ENCODE measurements at places on chromosomes 7 and 10.

DNA sequence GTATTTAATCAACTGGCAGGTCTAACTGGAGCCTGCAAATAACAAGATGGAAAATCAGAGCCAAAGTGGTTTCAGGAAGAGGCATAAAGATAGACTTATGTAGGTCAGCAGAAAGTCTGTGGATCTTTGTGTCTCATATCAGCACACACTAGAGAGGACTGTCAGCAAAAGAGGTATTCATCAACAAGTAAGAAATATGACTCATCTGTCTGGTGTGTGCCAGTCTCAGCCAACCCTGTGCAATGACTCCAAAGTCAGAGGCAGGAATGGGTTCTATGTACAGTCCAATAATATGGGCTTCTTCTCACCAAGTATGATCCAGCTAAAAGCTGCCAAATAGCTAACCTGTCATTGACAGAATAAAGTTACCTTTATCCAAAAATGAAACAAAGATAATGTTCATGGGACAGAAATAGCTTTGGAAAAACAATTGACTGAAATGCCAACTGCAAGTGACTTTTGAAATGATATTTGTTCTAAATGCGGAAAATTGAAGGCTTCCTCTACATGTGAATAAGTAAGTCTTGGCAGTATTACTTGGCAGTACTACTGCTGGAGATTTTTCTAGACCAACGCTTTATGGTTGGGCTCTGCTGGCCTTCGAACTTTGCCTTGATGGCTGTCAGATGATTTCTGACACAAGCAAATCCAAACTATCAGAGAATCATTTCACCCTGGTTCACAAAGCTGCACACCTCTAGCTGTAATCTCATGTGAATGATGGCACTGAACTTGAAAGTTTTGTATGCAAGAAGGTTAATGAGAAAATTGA lies 272.3 kb upstream of the SEMA3C start:
- DNase-seq = no peak

- no peak for DNase-seq
Measured at GRCh38 chr10:87092861-87093631, 1.6 kb downstream of the GLUD1 start.

- no peak for DNase-seq
Measured at GRCh38 chr10:132860532-132860931, 74.6 kb upstream of the NKX6-2 start.

GRCh38 chr10:68154211-68154497 lies 44.9 kb downstream of the MYPN start:
- DNase-seq = no peak

DNA sequence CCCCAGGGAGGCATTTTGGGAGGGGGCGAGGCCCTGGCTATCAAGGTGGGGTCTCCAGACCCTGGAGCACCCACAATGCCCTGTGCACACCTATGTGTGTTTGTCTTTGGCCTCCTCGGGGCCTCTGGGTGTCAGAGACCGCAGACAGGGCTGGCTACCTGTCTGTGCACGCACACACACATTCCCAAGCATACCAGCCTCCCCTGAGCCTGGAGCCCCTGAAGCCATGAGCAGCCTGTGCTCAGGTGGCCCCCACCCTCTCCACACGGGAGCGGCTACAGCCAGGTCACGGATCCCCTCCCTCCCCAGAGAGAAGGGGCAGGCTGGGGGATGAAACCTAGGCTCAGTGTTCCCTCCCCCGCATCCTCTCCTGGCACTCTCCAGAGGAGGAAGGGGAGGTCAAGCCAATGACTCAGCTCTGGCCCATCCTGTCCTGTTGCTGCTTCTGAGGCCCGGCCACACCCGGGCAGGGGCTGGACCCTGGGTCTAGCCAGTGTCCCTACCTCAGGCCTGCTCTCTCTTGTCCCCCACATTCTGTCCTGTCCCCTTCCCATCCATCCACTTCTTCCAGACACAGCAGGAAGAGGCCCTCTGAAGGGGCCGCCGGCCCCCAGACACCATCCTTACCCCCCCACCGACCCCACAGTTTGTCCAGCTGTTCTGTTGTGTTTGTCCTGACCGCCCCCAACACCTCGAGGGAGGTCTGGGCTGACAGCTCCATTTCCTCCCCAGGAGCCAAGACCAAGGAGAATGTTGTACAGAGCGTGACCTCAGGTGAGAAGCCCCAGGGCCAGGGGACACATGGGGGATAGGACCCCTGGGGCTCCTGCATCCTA lies 720 bp downstream of the SNCG start:
- no peak for DNase-seq

- DNase-seq = no peak
Measured at GRCh38 chr10:65423043-65423442, 1502.8 kb upstream of the LRRTM3 start.

GRCh38 chr10:43959364-43960134 lies 310.9 kb upstream of the ZNF32 start:
- no peak for DNase-seq

- DNase-seq = no peak
Measured at GRCh38 chr10:70306181-70306705, 22.4 kb upstream of the NPFFR1 start.

DNA sequence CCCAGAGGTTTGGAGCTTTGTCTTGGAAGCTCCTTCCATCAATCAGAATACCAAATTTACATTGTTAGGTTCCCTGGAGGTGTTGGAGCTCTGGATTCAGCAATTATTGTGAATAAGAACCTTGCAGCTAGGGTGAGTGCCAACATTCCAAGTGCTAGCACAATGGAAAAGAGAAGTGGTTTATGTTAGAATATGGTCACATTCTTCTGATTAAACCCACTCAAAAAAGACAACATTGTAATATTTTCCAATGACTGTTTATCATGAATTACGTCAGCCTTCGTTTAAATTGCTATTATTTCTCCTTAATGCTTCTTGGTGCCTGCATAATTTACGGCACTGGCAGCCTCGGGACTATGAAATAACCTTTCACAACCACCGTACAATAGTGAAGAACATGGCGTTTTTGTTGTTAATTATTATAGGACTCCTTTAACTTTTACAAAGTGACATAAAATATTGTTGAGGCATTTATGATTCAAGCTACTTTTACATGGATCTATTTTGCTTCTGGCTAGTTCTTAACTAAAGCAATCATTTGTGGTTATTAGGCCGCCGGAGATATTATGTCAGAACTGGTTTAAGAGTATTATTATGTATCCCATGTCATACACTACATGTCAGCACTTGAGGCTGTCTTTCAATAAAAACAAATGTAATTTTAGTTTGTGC lies 117.7 kb downstream of the ARID5B start:
- no peak for DNase-seq

GRCh38 chr7:107090457-107090856 lies 46.0 kb downstream of the PRKAR2B start:
- no peak for DNase-seq

DNA sequence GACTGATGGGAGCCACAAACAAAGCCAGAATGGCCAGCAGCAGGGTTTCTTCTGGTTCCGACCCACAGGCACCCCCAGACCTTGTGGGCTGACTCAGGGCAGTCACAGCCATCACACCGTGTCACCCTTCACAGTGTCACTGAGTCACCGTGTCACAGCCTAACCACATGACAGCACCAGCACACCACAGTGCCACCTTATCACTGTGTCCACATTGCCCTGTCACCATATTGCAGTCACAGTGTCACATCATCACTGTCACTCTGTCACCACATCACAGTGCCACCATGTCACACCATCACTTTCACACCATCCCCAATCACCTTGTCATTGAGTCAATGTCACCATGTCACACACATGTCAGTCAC lies 77.0 kb downstream of the OAT start:
- DNase-seq = no peak

DNA sequence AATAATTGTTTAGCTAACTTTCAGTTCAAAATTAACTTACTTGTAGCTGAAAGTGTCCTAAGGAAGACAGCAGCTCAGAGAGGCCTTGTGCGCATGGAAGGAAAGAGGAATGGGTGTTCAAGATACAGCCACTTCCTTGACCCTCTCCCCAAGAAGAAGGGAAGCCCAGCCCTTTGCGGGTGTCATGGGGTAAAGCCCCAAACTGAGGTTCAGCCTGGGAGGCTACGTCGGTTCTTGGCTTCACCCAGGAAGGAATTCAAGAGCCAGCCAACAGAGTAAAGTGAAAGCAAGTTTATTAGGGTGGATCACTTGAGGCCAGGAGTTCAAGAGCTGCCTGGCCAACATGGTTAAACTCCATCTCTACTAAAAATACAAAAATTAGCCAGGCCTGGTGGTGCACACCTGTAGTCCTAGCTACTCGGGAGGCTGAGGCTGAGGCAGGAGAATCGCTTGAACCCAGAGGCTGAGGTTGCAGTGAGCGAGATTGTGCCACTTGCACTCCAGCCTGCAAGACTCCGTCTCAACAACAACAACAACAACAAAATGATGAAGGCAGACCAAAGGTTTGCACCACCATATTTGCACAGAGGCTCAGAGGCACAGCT lies 15.9 kb downstream of the GPRIN2 start:
- DNase-seq = no peak

DNA sequence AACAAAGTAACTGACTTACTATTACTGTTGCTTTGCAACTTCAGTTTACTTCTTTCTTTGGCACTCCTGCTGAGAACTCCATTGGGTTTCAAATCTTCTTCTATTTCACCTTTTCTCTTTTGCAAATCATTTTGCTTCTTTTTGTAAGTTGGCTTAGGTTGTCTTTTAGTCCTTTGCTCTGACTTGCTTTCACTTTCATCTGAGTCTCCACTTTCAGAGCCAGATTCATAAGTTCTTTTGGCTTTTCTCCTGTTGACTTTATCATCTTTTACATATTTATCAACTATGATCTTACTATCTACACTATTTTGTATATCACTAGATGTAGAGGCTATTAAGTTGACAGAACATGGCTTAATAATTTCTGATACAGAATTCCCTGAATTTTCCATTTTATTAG lies 73.4 kb downstream of the NRBF2 start:
- DNase-seq = no peak

DNA sequence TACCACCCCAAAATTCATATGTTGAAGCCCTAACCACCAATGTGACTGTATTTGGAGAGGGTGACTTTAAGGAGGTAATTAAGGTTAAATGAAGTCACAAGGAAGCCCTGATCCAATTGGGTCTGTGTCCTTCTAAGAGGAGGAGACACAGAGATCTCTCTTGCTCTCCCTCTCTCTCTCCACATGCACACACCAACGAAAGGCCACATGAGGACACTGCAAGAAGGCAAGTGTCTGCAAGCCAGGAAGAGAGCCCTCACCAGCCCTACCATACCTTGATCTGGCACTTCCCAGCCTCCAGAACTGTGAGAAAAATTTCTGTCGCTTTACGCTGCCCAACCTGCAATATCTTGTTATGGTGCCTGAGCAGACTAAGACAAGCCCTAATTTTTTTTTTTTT lies 56.0 kb upstream of the NEBL start:
- no peak for DNase-seq

DNA sequence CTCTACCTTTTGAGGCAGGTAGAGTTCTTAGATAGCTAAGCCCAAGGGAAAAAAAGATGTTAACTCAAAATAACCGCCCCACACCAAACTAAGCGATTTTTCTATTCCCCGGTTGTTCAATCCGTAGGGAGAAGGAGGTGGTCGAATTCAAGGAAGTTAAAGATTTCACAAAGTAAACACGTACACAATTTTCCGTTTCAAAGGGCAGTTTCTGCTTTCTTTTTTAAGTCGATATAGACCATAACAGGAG lies 842 bp downstream of the KBTBD2 start:
- DNase-seq = no peak

GRCh38 chr10:114223066-114223465 lies 16.0 kb upstream of the VWA2 start:
- DNase-seq = no peak

DNA sequence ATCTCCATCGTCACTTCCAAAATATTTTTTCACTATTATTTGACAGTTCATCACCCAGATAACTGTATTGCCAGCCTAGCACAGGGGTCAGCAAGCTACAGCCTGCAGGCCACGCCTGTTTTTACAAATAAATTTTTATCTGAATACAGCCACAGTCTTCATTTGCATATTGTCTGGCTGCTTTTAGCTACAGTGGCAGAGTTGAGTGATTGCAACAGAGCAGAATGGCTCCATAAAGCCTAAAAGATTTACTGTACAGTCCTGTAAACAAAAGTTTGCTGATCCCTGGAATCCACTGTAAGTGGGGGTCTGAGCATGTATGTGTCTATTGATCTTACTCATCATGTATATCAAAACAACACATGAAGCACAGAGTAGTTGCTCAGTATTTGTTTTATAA lies 45.9 kb upstream of the GNAI1 start:
- DNase-seq = no peak

GRCh38 chr7:104089612-104090011 lies 100.2 kb upstream of the RELN start:
- no peak for DNase-seq

GRCh38 chr10:127855976-127856375 lies 36.8 kb downstream of the CLRN3 start:
- DNase-seq = no peak

- no peak for DNase-seq
Measured at GRCh38 chr10:44906486-44906885, 4.7 kb upstream of the TMEM72 start.

- DNase-seq = no peak
Measured at GRCh38 chr7:80736371-80737125, 98.1 kb downstream of the CD36 start.

DNA sequence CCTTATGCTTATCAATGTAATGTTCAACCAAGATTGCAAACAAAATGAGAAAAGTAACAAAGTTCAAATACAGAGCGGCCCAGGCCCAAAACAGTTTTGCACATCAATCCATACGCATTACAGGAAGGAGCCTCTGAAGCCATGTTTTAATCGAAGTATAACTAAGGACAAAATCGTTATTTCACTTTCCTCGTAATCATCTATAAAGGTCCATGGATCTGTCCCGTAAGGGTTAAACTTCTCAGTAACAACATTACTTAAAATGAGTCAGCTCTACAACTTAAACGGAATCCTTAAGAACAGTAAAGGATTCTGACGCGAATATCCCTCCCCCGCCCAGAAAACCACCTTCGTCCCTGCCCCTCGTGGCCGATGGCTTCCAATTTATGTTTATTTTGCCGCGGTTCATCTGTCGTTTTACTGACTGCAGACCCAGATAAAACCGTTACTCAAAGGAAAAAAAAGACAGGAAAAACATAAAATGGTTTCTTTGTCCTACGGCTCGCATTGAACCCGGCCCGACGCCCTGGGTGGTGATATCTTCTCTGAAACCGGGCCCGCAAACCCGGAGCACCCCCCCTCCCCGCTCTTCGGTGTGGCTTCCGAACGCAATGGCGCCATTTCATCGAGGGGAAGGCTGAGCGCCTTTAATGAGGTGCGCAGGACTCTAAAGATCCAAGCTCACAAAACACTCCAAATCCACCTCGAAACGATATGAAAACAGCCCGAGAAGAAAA lies 1.1 kb downstream of the HNRNPA2B1 start:
- DNase-seq = peak; percentile 54

GRCh38 chr10:43128958-43129706 lies 9.1 kb upstream of the CSGALNACT2 start:
- no peak for DNase-seq

GRCh38 chr10:73076360-73077183 lies 20.1 kb downstream of the P4HA1 start:
- no peak for DNase-seq

DNA sequence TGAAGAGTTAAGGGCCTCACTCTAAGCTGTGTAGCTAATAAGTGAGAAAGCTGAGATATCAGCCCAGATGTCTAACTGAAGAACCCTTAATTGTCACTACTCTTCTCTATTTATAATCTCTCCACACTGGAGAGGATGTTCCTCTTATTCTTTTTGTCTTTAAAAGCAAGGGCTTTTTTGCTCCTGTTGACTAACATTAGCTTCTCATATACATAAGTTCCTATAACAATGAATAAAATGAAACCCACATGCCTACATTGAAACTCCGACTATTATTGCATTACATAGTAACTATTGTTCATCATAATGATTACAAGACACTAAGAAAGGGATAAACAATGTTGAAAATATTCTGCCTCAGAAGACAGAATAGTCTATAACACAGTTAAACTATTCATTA lies 67.1 kb downstream of the GNAT3 start:
- DNase-seq = no peak

Measured in stimulated activated CD4-positive, alpha-beta T cell treated with anti-CD3 and anti-CD28 coated beads, Interleukin-2, amount 100 ng/mL, for 4 hours (primary cell).